ENCODE measurements at places on chromosomes 16 and 17.

GRCh38 chr16:20271893-20272292 is 55.4 kb downstream of the GP2 start:
- DNase-seq: no peak

GRCh38 chr17:72089453-72089987 is 31.3 kb upstream of the SOX9 start:
- no peak for DNase-seq

GRCh38 chr16:30557707-30557956 is 542 bp downstream of the ZNF764 start:
- DNase-seq: no peak

DNA sequence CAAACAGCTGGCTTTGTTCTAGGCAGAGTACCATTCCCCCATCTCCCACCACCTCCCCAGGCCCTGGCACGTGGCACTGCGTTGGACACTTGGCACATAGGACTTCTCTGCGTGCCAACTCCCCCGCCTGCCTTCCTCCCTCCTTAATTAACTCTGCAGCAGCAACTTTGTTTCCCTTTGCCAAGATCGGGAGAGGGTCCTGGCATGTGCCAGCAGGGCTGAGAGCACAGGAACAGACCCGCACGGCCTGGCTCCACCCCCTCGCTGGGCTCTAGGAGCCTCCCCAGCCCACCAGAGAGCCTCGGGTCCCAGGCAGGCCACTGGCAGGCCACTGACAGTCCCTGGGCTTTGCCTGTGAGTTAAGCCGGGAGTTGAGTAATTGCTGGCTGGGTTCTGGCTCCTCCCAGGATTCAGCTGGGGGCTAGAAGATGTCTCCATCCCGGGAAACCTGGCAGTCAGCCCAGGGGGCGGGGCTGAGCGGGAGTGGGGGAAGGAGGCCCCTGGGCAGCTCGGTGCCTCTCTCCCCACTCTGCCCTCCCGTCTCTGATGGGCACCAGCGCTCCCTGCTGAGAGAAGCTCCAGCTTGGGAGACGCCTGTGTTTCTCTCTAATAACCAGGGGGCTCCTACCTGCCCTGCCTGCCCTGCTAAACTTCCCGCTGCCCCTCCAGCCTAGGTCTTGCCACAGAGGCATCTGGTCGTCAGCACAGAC is 224.0 kb upstream of the TNRC6C start:
- DNase-seq: peak; percentile 93

DNA sequence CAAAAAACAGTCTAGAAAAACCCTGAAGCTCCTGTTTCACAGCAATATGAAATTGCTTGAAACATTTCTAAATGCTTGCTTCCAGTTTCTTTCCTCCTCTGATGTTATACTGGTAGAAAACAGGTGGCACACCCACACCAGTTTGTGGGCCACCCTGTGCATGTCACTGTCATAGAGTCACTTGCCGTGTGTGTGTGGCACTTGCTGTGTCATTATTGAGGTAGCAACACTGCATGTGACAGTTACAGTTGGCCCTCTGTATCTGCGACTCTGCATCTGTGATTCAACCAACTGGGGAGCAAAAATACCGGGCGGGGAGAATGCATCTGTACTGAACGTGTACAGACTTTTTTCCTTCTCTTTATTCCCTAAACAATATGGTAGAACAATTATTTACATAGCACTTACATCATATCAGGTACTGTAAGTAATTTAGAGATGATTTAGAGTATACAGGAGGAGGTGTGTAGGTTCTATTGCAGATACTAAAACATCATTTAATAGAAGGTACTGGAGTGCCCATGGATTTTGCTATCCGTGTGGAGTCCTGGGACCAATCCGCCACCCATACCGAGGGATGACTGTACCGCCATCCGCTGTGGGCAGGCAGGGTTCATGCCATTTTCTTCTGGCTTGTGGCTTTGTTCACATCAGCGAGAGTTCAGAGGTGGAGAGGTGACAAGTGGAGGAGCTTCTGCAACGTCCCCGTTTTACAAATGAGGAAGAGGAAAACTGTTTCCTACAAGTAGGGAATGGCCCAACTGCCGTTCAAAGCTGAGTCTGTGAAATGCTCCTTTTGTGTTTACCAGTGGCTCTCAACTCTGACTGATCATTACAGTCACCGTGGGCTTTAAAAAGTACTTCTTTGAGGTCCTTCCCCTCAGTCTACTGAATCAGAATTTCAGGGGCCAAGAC is 373.7 kb downstream of the SNX29 start:
- no peak for DNase-seq

DNA sequence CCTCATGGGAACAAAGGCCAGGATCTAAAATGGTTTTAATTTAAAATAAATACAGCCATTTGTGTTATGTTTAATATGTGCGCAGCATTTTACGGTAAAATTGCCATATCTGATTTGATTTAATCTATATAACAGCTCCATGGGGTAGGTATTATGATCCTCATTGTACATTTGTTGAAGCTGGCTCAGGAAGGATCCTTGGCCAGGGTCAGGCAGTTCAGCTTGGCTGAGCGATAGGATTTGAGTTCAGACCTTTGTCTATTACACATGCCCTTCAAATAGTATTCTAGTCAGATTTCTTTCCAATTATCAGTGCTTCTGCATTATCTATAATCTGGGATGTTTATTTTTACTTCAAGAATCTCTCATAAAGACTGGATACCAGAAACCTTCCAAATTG is 950.4 kb upstream of the EEF2KMT start:
- no peak for DNase-seq

DNA sequence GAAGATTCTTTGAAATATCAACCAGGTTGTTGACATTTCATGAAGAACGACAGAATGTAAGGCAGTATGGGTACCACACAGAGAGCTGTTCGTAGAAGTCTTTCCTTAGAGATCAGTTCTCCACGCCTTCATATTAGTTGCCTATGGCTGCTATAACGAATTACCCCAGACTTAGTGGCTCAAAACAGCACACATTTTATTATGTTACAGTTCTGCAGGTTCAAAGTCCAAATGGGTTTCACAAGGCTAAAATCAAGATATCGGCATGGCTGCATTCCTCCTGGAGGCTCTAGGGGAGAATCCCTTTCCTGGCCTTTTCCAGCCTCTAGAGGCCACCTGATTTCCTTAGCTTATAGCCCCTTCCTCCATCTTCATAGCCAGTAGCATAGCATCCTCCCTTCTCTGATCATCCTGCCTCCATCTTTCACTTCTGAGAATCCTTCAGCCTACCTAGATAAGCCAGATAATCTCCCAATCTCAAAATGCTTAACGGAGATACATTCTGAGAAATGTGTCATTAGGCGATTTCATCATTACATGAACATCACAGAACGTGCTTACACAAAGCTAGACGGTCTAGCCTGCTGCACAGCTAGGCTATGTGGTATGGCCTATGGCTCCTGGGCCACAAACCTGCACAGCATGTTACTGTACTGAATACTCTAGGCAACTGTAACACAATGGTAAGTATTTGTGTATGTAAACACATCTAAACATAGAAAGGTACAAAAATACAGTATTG is 26.0 kb downstream of the ERCC4 start:
- no peak for DNase-seq

DNA sequence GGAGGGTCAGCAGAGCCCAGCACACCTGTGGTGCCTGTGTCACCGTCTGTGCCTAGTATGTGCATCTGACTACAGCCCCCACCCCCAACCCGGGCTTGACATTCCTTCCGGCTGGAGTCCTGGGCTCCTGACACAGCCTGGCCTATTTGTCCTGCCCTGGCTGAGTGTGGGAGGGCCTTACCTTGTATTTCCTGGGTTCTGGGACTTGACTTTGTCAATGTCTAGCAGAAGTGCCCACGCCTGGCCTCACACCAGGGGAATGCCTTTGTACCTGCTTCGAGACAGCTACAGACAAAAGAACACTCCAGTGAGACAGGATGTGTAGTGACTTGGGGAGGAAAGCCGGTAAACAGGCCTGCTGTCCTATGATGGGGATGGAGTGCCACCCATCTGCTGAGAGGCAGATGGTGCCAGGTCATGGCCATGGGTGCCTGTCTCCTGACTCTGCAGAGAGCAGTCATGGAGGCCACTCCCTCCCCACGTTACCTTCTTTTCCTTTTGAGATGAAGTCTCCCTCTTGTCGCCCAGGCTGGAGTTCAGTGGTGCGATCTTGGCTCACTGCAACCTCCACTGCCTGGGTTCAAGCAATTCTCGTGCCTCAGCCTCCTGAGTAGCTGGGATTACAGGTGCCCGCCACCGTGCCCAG is 42.8 kb downstream of the TNFRSF13B start:
- DNase-seq: peak; percentile 27

- no peak for DNase-seq
Measured at GRCh38 chr17:70478902-70479301, 309.6 kb downstream of the KCNJ2 start.

DNA sequence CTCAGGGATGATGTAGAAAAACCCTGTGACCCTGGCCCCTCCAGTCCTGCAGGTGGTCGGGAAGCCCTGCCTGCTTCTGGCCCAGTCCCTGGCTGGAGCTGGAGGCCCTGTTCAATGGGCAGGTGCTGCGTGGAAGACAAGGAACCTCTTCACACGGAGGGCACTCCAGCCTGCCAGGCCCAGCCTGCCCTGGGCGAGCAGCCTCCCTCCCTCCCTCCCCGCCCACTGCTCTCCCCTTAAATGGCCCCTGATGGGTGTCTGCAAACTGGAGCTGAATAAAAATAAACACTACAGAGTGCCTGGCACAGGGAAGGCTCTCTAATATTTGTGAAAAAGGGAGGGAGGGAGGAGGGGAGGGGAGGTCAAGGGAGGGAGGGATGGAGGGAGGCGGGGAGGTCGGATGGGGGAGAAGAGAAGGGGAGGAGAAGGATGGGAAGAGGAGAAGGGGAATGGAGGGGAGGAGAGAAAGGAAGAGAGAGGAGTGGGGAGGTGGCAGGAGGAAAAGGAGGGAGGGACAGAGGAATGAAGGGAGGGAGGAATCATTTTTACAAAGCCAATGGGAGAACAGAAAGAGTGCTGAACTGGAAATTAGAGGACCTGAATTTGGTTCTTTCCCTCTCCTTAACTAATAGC is 222.8 kb upstream of the TNRC6C start:
- peak; percentile 84 for DNase-seq
